Astrocyte of the spinal cord (primary cell): ENCODE measurements at places on chromosomes 1 and 21.
A peak's percentile ranks its signal among the peaks of the same experiment; 100 is the strongest.

GRCh38 chr1:73755649-73756048 is 442.3 kb downstream of the LRRIQ3 start:
- DNase-seq = no peak

- DNase-seq = peak; percentile 88
Measured at GRCh38 chr1:67766141-67766978, 66.9 kb downstream of the GNG12 start.

DNA sequence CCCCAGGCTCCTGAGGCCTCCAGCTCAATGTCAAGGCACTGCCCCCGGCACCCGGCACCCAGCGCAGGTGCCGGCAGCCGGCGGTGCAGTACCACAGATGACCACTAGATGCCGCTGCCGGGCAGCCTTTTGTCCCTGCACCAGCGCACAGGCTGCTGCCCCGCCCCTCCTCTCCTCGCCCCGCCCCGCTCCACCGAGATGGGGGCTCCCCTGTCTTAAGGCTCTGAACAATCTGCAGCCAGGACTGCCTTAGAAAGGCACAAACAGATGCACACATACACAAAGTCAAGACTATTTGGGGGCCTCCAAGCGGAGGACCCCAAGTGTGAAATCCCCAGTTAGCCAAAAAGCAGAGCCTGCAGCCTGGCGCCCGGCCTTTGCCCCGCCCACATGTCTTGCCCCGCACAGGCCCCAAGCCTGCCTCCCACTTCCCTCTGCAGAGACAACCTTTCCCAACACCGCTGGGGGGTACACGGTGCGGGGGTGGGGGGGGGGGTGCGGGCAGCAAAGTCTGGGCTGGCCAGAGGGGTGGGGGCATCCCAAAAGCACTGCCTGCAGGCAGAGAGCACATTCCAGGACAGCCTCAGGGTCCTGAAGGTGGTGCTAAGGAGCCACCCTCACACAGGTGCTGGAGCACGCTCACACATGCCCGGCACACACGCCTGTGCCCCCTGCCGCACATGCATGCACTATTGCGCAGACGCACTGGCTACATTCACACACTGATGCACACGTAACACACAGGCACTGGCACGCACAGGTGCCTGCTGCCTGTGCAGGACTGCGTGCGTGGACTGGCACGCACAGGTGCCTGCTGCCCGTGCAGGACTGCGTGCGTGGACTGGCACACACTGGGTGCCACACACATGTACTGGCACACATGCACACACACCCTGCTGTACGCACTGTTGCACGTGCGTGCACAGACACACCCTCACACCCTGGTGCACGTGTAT is 37.1 kb downstream of the ARHGEF16 start:
- peak; percentile 33 for DNase-seq

DNA sequence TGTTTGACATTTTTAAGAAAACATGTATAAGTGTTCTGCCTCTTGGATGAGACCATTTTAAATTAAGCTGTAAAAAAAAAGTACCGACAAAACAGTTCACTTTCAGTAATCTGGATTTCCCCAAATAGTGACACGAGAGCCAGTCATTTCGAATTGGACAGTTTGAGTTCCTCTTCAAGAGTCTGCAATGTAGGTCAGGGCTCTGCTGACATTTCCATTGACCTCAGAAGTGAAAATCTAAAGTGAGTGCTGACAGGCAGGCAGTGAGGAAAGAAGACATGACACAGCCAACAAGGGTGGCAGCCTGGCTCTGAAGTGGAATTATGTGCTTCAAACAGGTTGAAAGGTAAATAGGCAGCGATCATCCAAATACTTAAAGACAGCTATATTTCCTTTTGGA is at the start of gene IL23R:
IL23R (plus strand) TSS at position 259 of the 400 bp plus-strand sequence. CDS start 1,667 bp downstream, outside the sequence.
- DNase-seq = no peak

GRCh38 chr1:197980457-197980856 is 63.3 kb downstream of the LHX9 start:
- DNase-seq = no peak

- no peak for DNase-seq
Measured at GRCh38 chr1:229066591-229066990, 204.3 kb upstream of the RAB4A start.

DNA sequence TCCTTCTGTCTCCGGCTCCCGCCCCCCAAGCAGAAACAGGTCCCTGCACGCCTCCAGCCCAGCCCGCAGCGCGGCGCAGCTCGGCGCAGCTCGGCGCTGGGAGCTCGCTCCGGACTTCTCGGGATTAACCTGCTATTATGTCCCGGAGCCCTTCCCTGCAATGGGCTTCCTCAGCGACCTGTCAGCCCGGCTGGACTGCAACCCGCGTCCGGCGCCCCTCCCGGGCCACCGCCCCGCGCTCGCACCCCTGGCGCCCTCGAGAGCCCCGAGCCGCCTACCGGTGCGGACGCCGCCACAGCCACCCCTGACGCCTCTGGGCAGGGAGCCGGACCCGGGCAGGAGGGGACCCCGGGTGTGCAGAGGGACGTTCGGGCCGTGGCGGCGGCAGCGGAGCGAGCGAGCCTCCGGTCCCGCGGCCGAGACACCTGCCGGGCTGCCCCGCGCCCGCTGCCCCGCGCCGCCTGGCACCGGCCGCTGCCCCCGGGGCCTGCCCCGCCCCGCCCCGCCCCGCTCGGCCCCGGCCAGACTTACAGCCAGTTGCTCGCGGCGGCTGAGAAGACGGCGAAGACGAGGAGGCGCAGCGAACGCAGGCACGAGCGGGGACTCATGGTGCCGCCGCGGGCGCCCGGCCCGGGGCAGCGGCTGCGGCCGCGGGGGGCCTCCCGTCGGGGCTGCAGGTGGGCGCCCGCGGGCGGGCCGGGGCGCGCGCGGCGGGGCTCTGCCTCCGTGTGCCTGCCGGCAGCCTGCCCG is 407 bp downstream of the WNT4 start:
- DNase-seq = peak; percentile 21

DNA sequence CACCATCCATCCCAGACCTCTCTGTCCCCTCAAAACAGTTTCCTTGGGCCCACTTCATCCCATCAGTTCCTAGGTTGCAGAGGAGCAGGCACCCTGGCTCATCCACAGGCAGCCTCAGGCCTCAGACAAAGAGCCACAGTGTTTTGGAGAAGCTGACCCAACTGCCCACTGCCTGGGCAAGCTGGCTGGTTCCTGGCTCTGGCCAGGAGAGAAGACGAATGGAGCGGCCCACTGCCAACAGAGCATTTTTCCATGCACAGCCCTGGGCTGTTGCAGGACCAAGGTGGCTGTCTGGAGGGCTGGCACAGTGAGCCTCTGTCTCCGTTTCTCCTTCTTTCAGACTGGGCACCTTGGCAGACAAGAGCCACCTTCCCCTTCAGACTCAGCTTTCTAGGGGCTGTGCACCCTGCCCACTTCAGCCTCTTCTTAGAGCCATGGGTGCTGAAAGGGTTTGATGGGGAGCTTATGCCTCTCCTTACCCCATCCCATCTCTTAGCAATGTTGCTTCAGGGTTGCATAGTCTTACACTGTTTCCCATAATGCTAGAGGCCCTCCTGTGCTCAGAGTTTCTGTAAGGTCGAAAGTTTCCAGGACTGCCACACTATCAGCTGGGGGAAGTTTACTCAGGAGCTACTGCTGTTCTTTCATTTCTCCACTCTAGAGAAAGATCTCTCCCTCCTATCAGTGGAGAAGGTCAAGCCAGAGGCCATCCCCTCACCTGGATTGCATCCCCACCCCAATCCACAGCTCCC is 973 bp downstream of the FMOD start:
- DNase-seq = no peak
